ENCODE measurements at places on chromosomes 3 and 15.

DNA sequence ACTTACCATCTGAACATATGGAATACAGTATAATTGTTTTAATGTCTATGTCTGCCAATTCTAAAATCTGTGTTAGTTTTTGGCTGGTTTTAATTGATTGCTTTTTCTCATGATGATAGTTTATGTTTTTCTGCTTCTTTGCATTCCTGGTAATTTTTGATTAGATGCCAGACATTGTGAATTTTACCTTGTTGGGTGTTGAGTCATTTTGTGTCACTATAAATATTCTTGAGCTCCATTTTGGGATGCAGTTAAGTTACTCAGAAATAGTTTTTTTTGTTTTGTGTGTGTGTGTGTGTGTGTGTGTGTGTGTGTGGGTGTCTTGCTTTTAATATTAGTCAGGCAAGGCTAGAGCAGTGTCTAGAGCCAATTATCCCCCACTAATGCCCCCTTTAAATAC lies 818.8 kb upstream of the NR2F2 start:
- DNase-seq = no peak

DNA sequence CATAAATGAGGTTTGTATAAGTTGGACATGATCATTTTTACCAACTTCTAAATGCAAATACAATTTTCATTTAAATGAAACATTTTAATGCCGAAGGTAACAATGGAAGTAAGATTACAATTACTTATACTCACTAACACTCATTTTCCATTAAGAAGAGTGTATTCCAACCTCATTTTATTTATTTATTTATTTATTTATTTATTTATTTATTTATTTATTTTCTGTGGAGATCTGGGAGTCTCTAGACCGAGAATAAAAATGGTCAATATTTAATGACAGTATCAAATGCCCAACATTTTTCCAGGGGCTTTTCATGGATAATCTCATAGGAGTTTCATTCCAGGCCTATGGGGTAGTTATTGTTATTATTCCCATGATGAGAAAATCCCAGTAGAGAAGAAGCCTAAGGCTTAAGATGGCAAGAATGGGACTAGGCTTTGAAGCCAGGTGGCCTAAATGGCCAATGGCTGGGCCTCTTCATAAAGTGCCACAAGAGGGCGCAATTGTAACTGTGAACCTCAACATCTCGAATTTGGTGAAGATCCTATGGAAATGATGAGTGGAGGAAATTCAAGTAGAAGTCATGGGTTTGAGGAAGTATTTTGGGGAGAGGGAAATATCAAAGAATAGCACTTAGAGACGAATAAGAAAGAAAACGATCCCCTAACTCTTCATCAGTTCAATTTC lies 21.3 kb downstream of the VGLL3 start:
- peak; percentile 6 for DNase-seq

DNA sequence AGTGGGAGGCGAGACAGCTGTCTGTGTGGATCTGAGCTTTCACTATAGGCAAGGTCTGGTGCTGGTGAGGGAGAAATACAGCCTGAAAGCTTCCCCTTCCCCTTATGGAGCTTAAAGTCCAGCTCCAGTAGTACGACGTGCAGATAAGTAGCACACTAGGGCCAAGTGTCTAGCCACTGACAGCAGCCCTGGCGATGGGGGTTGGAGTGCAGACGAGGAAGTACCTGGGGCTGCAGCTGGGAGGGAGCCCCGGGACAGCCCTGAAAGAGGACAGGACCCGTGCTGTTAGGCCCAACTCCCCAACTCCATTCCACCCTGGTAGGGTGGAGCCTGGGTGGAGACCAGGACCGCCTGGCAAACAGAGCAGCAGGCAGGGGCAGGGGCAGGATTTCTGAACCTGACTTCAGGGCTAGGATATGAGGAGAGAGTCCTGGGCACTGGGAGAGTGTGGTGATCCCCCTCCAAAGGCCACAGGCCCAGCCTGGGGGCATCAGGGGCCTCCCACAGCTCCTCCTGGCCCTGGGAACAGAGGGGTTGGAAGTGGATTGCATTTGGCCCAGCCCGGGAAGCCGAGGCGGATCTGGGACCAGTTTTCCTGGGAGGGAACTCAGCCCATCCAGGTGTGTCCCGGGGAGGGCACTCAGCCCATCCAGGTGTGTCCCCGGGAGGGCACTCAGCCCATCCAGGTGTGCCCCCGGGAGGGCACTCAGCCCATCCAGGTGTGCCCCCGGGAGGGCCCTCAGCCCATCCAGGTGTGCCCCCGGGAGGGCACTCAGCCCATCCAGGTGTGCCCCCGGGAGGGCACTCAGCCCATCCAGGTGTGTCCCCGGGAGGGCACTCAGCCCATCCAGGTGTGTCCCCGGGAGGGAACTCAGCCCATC lies 42.8 kb downstream of the BDH1 start:
- no peak for DNase-seq

DNA sequence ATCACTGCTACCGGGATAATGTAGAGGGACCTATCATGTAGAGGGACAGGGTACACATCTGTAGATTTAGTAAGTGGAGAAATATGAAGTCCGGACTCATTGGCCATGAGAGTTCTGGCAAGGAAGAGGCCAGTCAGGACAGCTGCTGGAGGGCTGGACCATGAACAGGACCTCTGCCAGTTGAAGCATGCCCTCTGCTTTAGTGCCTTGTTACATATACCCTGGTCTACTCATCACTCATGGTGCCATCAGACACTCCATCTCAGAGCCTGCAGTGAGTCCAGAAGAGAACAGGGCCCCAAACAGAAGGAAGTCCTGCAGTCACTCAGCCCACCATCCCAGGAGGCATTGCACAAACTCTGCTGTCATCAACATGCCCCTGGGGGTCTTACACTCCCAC lies 54.7 kb upstream of the CA12 start:
- DNase-seq = no peak

All from stimulated activated CD4-positive, alpha-beta T cell treated with anti-CD3 and anti-CD28 coated beads, Interleukin-2, amount 100 ng/mL, for 24 hours (primary cell).